ENCODE measurements at places on chromosomes 16 and 17. TPM values are rescaled to one million over a fixed set of nuclear protein-coding genes. Genes with fewer than 3 reads are reported as not detected.

The TAC4 gene
- total RNA-seq: not detected

The SLFN14 gene
- 1.8 TPM for total RNA-seq

The CLDN7 gene
- 65.5 TPM for total RNA-seq

The MAPT gene
- 8.3 TPM for total RNA-seq

The CCL16 gene
- total RNA-seq: not detected

The EVI2A gene
- total RNA-seq: 3.4 TPM

The KRT222 gene
- not detected for total RNA-seq

The ITGB3 gene
- total RNA-seq: 22.5 TPM

The MYH8 gene
- total RNA-seq: 1,213 TPM

The GPR139 gene
- not detected for total RNA-seq

The EPX gene
- total RNA-seq: 1.3 TPM

The DPEP2 gene
- 2.7 TPM for total RNA-seq

The KRT32 gene
- total RNA-seq: not detected
